ENCODE measurements at places on chromosomes 7 and 10.

DNA sequence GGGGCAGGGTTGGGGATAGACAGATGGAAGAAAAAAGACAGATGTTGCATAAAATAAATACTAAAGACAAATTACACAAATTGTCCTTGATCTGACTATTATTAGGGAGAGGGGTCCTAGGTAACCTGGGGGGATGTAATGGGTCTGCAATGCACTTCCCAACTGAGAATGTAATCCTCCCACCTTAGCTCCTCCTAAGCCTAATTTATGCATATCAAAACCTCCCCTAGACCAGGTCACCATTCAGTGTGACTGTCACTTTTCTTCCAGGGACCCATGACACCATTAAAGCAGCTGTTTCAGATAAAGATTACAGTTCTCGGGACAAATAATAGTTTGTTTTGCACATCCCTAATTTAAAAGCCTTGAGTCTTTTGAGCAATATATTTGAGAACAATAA, 133.9 kb upstream of the FEZF1 start:
- no peak for DNase-seq

- DNase-seq, result peak; percentile 72
Measured at GRCh38 chr10:120948889-120949608, 97.9 kb downstream of the WDR11 start.

DNA sequence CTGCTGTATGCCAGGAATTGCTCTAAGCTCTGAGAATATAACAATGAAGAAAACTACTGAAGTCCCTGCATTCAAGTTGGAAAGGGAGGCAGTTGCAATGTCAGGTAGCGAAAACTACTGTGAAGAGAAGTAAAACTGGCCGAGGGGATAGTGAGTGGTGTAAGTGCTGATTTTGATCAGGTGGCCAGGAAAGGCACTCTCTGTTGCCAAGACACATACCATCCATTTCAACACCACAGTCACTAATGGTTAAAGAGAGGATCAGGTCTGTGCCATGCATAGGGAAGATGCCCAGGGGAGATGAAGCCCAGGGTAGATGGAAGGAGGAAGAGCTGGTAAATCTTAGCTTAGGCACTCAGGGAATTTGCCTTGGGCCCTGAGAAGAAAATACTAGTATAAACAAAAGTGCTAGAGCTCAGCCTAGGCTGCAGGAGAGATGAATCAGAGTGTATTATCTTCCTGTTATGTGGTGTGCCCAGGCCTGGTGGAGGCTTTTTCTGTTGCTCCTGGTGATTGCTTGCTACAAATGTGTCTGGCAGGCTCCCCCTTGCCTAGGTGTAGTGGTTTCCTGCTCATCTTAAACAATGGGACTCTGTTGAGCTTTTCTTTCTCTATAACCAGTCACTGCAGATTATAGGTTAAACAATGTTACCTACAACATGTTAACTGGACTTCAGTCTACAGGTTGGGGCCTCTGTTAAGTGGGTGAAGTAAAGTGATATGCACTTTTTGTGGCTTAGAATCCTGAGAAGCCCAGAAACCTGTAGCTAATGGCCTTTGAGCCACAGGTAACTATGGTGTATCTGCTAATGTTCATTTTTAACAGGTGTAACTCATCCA, 125.5 kb downstream of the LRRC4 start:
- no peak for DNase-seq

- peak; percentile 50 for DNase-seq
Measured at GRCh38 chr10:70115948-70116682, 16.5 kb downstream of the AIFM2 start.

GRCh38 chr10:53601260-53601875, 828.8 kb upstream of the MBL2 start:
- DNase-seq, result peak; percentile 22

GRCh38 chr10:12638103-12638502, 288.8 kb downstream of the CAMK1D start:
- DNase-seq, result peak; percentile 30

GRCh38 chr7:91922857-91923256, 17.8 kb upstream of the AKAP9 start:
- no peak for DNase-seq

DNA sequence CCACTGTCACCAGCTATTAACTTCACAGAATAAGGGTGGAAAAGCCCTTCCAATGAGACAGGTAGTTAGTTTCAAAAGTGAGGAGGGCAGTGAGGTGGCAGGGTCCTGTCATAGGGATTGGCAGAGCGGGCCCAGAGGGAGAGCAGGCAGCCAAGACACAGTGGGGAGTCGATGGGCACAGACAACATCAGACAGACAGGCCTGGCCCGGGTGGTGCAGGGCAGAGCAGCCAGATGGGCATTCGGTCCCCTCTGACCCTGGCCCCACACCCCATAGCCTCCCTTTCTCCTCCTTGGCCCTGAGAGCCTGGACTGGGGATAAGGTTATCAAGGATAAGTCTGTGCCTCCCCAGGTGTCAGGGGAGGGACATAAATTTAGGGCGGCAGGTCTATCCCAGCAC, 31.4 kb upstream of the SMARCD3 start:
- DNase-seq, result no peak

- DNase-seq, result no peak
Measured at GRCh38 chr7:28779954-28780353, 178.2 kb downstream of the TRIL start.

GRCh38 chr10:20948686-20949327, 51.7 kb upstream of the NEBL start:
- no peak for DNase-seq

- DNase-seq, result peak; percentile 97
Measured at GRCh38 chr10:127922675-127923366, 15.9 kb downstream of the PTPRE start.

DNA sequence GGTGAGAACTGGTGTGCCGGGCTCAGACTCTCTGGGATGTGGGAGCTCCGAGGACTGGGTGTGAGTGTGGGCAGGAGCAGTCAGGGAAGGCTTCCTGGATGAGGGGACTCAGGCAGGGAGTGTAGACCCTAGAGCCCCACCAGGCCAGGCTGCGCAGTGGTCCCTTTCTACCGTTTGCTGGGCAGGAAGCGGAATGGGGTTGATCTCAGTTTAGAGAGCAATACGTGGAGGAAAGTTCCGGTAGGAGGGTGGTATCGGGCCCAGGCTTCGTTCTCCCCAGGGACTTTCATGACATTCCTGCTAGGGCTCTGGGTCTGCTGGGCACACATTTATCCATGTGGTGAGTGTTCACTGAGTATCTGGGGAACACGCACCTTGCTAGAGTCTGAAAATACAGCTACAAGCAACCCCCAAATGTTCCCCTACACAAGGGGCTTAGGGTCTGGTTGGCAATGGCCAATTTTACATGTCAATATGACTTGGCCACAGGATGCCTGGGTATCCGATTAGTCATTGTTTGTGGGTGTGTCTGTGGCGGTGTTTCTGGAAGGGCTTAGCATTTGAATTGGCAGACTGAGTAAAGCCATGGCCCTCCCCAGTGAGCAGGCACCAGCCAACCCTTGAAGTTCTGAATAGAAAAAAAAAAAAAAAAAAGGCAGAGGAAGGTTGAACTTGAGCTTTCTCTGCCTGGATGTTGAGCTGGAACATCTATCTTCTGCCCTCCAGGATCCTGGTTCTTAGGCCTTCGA, 20.8 kb downstream of the GHRHR start:
- DNase-seq, result peak; percentile 58

DNA sequence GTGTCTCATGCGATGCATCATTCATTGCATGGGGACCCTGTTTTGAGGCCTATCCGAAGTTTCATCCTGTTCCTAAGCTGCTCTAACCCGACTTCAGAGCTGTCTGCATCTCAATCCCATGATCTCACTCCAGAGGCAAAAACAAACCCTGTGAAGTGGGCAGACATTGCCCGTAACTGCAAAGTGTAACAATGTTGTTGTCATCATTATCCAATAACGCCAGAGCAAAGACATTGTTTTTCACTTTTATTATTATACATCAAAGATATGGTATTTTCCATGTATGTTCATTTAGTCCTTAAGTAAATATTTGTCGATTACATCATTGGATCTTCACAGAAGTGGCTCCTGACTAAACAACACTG, 246.7 kb downstream of the KLF6 start:
- peak; percentile 16 for DNase-seq

DNA sequence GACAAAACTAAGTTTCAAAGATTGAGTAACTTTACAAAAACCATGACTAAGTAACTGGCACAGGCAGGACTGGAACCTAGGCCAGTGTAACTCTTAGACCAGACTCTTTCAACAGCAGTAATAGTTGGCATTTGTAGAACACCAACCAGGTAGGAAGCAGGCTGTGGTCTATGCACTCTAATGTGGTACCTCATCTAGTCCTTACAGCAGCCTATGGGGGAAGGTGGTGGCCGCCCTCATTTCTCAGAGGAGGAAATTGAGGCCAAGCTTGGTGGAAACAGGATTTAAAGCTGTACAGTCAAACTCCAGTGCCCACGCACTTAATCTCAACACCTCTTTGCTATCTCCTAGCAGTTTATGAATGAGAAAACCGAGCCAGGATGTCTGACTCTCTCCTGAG, 165.4 kb upstream of the LRGUK start:
- no peak for DNase-seq

DNA sequence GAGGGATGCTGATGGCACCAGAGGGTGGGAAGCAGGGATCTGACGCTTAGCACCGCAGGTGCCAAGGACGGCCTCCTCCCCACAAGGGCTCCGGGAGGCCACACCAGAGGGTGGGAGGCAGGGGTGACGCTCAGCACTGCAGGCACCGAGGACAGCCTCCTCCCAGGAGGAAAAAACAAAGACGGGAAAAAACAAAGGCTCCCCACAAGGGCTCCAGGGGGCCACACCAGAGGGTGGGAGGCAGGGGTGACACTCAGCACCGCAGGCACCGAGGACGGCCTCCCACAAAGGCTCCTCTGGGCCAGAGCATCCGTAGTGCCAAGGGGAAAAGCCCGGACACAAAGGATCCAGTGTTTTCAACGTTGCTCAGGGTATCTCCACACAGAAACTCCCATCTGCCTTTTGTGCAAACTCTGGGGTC, 25.6 kb downstream of the DIP2C start:
- no peak for DNase-seq

- peak; percentile 79 for DNase-seq
Measured at GRCh38 chr7:38796626-38797501, 112.1 kb downstream of the VPS41 start.

DNA sequence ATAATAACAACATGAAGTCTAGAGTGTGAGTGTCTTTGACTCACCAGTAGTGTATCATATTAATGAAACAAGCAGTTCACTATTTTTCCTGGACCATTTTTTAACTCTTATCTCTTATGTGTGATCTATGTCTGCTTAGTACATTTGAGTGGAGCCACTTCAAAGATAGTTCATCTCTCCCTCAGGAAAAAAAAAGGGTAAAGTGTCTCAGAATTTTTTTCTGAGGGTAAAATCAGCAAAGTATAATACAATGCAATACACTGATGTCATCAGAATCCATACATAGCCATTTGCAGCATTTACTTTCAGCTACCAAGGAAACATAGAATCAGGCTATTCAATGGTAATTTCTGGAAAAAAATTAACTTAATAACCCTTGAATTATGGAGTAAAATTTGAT, 706.7 kb downstream of the DNAJB9 start:
- no peak for DNase-seq

DNA sequence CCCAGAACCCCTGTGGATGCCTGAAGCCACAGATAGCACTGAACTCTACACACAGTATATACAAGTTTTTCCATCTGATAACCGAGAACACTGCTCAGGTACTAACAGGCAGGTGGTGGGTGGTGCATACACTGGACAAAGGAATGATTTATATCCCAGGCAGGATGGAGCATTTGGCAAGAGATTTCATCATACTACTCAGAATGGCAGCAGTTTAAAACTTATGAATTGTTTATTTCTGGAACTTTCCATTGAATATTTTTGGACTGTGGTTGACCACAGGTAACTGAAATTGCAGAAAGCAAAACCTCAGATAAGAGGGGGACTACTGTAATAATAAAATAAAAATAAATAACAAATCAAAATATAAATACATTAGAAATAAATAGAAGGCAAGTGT, 10.9 kb upstream of the KCNMA1 start:
- no peak for DNase-seq

GRCh38 chr10:62980687-62981086, 152.4 kb upstream of the NRBF2 start:
- DNase-seq, result no peak

GRCh38 chr7:21358648-21359047, 69.2 kb upstream of the SP4 start:
- DNase-seq, result no peak

DNA sequence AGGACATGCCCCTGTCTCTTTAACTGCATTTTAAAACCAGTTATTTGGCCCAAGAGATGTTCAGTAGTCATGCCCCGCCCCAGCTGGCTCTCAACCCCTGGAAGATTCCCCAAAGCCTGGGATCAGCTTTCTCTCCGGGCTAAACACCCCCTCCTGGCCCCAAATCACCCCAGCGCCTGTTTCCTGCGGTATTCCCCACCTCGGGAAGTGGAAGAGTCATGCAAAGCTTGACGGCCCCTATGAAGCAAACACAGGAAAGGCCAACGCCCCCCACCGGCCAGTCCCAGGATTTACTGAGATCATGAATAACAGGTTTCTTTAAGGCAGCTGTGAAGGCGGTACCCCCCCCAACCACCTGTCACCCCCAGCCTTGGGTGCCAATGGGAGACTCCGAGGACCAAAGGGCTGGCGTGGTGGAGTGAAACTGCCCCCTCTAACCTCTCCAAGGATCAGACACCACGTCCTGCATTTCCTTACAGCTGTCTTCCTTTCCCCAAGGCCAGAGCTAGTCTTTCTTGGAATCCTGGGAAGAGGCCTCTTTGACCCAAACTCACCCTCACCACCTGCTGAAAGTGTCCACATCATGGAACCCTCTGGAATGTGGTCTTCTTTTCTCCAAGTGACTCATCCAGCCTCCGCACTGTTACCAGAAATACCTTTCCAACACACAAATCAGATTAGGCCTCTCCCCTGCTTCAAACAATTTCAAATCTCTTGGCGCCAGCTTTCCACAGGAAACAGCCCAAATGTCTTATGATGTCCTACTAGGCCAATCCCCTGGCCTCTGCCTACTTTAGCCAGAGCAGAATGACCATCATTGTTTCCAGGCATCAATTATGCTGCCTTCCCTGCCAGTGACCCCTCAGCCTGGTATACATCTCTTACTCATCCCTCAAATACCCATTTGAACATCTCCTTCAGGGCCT, 301.5 kb downstream of the ZEB1 start:
- DNase-seq, result peak; percentile 100

GRCh38 chr10:23198940-23199767, 7.0 kb downstream of the PTF1A start:
- DNase-seq, result no peak

DNA sequence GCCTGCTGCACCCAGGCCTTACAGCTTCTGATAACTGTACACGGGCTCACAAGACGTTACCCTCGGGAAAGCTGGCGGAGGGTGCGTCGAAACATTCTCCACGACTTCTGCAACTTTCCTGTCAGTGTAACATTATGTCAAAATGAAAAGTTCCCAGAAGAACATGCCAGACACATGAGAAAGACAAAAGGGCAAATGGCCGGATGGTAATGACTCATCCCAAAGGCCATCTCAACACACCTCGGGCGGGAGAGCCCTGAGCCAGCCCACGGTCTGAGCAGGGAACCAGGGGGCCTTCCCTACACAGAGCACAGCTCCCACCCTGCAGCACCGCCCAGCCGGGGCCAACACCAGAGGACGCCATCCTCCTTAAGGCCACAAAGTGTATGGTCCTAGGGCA, 118.7 kb downstream of the MAD1L1 start:
- DNase-seq, result peak; percentile 73

Measured in myocyte (in vitro differentiated cells).